OCI-LY7 (cell line): ENCODE measurements at places on chromosomes 7 and 10. TPM values are rescaled to one million over a fixed set of nuclear protein-coding genes. Genes with fewer than 3 reads are reported as not detected.
A peak's percentile ranks its signal among the peaks of the same experiment; 100 is the strongest.

Gene ADAMTS14
- total RNA-seq = 0.11 TPM in 1 of 2 replicates, not detected in the other

DNA sequence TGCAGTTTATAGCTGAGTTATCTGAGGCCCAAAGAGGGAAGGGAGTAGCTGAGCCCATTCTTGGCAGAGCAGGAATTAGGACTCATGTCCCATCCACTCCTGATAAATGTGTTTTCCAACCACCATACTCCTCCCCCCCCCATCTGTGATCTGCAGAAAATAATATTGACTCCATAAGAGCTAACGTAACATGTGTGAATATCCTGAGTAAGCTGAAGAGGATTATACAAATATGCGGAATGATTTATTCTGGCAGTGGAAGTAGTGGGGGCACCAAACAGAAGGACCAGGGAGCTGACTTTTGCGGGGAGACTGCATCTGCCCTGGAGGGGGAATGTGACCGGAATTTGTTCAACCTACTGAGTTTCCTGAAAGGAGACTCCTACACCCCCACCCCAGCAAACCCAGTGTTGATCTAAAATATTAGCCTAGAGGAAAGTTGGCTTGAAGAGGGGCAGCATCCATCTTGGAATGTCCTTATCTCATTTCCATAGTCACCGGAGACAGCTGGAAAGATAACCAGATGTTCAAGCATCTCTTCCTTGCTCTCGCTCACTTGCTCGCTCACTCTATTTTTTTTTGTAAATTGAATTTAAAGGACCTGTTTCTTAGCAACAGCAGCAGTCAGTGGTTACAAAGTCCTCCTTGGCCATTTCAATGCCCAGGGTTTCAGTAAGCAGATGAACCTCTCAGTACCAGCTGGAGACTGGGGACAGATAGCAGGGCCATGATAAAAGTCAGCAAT, 114.7 kb downstream of the RPS24 start:
- no peak for DNase-seq

Gene PVRIG
- total RNA-seq = 86.6 and 99.4 TPM in 2 replicates

Gene HTR7
- total RNA-seq = 0.10 TPM in 1 of 2 replicates, not detected in the other

DNA sequence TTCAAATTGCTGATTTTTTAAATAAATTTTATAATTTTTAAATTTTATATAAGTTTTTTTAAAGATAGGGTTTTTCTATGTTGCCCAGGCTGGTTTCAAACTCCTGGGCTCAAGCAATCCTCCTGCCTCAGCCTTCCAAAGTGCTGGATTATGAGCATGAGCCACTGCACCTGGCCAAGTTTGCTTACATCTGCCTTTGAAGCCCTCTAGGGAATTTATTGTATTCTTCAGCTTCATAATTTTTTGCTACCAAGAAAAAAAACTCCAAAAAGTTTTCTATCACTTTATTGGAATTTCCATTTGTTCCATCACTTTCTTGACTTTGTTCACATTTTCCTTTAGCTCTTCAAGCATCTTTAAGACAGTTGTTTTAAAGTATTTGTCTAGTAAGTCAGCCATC, 3.8 kb upstream of the POLD2 start:
- peak; percentile 67 for DNase-seq

DNA sequence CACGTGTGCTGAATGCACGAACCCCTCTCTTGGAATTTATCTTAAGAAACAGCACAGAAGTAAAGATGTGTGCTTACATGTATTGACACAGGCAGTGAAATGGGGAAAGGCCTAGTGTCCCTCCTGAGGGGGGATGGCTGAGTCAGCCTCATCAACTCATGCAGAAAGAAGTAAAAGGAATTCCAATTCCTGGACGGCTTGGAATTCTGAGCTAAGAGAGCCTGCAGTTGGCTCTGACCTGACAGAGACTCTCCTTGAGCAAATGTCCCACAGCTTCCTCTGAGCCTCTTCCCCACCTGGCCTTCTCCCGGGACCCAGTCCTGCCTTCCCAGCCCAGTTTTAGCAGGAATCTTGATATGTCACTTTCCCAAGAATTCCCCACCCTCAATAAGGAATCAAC, 542.4 kb upstream of the ADARB2 start:
- no peak for DNase-seq

DNA sequence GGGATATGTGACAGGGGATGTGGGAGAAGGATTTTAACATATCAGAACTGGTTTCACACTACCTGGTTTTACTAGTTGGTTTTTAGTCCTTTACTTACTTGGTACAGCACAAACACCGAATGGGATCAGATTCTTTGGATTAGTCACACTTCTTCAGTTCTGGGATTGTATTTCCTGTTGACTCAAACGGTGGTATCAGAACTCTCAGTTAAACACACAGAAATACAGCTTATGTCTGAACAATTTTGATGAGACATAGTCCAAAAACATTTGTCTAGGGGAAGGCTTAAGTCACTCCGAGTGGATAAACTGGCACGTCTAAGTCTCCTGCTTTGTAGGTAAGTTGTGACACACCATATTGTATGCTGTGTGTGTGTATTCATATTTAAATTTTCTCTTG, 480.5 kb downstream of the PHTF2 start:
- no peak for DNase-seq

GRCh38 chr10:62330213-62330612, 44.0 kb upstream of the ZNF365 start:
- no peak for DNase-seq

DNA sequence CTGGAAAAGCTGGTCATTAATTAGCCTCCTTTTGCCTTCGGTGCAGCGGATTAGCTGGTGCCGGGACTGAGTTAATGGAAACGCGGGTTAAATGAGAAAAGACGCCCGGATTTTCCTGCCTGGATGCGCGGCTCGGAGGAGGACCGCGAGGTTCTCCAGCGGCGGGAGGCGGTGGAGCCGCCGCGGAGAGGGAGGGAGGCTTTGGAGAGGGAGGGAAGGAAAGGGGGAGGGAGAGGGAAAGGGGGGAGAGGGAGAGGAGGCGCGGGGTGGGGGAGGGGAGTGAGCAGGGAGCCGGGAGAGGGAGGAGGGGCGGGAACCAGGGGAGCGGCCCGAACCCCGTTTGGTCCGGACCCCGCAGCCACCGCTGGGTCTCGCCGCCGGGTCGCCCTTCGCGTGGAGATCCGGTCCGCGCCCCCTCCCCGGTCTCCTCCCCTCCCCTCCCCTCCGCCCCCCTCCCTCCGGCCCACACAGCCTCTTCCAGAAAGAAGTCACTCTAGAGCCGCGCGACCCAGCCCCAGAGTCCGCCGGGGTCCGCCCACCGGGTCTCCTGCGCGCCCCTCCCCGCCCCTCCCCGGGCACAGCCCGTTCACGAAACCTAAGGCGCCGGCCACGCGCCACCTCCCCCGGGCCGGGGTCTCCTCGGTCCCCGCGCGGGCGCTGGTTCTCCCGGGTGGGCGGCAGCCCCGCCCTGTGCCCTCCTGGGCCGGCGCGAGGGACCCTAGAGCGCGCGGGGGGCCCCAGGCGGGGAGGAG, 347.5 kb downstream of the DNAJB6 start:
- DNase-seq = no peak

GRCh38 chr10:9615189-9615588, 1402.5 kb upstream of the CELF2 start:
- DNase-seq = no peak

- DNase-seq = no peak
Measured at GRCh38 chr7:42567051-42567450, 330.0 kb upstream of the GLI3 start.

DNA sequence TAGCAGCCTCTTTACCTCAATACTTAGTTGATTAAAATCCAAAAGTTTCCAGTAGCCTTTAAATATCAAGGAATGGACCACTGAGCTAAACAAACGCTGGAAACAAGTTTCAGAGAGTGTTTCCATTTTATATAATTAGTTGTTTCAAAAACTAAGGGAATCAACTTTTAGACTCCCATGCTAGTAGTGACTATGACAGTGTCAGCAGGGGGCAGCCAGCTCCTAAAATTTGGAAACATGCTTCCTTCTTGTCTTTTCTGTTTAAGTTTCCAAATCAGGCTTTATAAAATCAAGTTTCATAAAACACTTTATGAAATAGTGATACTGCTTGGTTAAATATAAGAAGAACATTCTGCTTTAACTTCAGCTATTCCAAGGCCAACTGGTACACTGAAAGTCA, 138.2 kb upstream of the TMEM229A start:
- DNase-seq = no peak

DNA sequence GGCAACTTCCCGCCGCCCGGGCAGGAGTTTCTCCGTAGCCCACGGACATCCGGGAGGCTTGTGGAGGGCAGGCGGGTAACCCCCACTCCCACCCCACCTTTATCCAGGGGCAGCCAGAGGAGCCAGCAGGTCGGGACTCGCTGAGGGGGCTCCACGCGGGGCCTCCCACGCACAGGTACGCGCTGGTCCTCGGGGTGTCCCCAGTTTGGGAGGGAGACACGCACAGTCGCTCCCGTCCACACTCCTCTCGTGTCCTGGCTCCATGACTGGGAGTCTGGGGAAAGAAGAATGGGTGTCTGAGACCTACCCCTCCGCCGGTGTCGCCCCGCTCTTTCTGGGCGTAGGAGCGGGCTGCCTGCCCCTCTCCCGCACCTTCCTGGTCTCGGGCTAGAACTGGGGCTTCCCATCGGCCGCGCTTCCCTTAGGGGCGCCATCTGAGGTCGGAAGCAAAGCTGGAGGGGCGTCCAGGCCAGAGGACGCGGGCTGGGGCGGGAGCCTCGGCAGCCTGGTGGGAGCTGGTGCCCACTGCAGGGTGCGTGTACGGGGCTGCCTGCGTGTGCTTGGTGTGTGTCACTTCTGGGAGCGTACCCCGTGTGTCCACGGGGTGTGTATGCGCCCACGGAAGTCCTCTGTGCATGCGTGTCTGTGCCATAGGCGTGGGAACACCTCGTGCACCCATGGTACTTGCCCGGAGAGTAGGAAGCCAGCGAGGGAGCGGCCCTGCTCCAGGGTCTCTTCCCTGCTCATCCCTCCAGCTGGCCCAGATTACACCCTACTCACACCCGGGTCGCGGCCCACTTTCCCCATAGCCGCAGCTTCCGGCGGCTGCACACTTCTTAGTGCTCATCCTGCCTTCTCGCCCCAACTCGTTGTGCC, 73.0 kb upstream of the LEP start:
- no peak for DNase-seq

- DNase-seq = no peak
Measured at GRCh38 chr7:17311952-17312351, 13.5 kb downstream of the AHR start.

Gene CHAT
- not detected in 2 replicates for total RNA-seq

DNA sequence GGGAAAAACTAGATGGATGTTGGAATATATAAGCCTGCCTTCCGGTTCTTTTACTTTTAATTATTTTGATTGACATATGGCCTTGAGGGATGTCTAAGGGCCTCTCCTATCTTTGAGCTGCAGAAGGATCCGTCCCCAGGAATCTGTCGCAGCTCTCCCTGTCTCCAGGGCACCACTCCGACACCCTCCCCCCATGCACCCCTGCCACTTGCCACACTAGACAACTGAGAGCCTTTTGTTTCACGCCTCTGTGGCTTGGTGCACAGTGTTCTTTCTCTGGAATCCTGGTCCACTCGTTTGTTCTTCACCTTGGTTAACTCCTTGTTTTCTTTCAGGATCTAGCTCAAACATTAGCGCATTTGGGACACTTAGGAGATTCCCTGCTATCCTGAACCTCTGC, 124.1 kb upstream of the EFCAB10 start:
- no peak for DNase-seq

Gene LLCFC1
- not detected in 2 replicates for total RNA-seq

GRCh38 chr10:112898540-112899390, 51.3 kb upstream of the TCF7L2 start:
- DNase-seq = no peak

DNA sequence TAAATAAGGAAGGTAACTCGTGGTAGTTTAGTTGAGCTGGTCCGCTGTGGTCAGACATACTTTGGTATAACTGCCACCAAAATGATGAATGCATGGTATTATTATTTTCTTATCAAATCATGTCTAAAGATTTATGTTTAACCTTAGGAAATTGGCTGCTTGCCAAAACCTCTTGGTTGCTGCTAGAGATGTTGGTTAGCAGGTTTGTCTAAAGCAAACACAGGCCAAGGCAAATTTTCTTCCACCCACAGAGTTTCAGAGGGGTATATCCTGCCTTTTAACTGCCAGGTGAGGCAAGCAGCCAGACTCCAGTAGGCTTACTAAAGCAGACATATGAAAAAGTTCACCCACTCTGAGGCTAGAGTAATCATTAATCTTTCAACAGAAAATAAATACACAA, 101.4 kb downstream of the SEMA3E start:
- no peak for DNase-seq

DNA sequence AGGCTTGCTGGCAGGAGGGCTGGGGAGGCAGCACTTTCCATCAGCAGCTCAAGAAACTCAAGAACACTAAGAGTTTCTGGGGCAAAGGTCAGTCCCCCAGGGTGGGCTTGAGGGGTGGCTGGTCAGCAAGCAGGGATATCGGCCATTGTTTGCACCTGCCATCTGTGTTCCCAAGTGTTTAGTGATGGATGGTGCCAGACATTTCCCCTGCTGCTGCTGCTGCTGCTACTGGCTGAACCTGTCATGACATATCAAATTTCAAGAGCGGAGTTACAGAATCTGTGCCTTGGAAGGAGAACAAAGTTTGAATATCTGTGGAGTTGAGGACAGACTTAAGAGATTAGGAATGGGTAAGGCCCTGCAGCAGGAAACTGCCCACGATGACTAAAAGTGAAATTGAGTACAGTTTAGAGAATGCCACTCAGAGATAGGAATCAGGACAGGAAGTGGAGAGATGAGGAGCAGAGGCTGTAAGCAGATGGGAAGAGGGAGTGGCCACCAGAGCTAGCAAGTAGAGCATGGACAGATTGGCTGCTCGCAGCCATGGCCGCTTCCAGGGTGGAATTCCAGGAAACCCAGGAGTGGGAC, 39.2 kb upstream of the PPP1R3C start:
- DNase-seq = no peak

DNA sequence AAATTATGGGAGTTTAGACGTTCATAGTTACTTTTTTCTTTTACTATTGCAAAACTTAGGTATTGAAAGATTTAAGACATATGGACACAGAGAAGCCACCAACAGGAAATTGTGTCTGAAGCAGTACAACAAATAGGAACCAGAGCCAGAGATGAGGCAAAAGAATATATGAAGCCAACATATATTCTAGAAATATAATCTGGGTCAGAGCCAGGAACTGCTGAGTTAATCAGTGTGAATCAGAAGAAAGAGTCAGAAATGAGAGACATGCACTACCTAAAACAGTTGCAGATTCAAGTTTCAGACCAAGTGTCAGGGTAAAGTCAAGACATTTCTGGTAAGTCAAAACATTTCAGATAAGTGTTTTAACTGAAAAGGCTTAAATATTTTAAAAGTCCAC, 67.7 kb downstream of the DGKB start:
- DNase-seq = no peak

Gene PTEN
- total RNA-seq = 173 and 176 TPM in 2 replicates

GRCh38 chr10:60819271-60819670, 41.0 kb downstream of the CDK1 start:
- DNase-seq = no peak

Gene TPST1
- total RNA-seq = 3.5 and 6.3 TPM in 2 replicates

Gene GBX1
- not detected in 2 replicates for total RNA-seq

Gene IGFBP3
- not detected in 2 replicates for total RNA-seq

- no peak for DNase-seq
Measured at GRCh38 chr7:148847815-148848734, 36.0 kb downstream of the EZH2 start.
